ENCODE measurements at places on chromosomes 11 and 22.
A peak's percentile ranks its signal among the peaks of the same experiment; 100 is the strongest.

GRCh38 chr11:87036756-87037449 is 831 bp upstream of the TMEM135 start:
- no peak for DNase-seq

DNA sequence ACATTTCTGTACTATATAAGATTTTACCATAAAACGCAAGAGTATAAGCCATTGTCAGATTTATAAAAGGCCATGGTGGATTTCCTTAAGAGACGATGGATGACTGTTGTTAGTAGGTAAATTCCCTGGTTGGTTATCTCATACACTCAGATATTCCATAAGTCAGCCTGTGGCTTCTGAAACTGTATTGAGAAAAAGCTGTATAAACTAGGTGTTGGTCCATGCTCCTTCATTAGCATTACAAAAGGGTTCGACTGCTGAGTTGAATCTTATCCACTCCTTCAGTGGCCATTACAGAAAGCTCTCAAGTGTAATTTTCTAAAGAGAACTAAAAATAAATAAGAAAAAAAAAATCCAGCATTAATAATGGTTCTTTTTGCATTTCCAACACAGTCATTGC is 5.3 kb downstream of the GRAP2 start:
- no peak for DNase-seq

DNA sequence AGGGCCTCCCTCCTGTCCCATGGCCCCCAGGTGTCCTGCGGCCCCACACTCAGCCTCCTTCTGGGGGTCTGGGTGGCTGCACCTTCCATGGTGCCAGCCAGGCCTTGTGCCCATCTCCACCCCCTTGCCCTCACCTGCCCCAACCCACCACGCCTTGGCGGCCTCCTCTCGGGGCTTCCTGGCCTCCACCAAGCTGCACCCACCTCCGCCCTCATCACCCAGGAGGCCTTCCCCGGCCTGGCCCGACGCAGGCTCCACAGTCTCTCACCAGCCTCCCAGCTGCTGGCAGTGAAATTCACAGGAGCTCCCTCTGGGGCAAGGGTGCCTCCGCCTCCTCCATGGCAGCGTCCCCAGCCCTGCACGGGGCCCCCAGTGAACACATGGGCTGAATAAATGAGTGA is 35.9 kb upstream of the WNT7B start:
- DNase-seq: no peak

GRCh38 chr11:113831314-113831713 is 44.1 kb downstream of the USP28 start:
- DNase-seq: no peak

- DNase-seq: no peak
Observed at GRCh38 chr11:122207505-122207904, 91.5 kb upstream of the BLID start.

GRCh38 chr11:129316781-129317180 is 58.9 kb upstream of the BARX2 start:
- no peak for DNase-seq

DNA sequence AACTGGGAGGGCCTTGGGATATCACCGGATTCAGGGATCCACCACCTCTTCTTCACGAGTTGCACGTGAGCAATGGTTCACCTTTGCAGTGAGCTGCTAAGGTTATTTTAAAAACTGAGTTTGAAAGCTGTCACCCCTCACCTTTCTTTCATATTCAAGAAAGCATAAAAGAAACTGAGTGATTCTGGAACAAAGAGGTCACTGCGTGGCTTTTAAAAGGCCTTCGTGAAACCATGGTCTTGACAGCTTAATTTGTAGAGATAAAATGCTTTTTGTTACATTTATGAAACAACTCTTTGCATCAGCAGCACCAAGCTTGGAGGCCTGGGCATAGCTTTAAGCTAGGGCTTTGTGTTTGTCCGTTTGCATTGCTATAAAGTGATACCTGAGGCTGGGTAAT is 101.4 kb upstream of the NECTIN1 start:
- no peak for DNase-seq

DNA sequence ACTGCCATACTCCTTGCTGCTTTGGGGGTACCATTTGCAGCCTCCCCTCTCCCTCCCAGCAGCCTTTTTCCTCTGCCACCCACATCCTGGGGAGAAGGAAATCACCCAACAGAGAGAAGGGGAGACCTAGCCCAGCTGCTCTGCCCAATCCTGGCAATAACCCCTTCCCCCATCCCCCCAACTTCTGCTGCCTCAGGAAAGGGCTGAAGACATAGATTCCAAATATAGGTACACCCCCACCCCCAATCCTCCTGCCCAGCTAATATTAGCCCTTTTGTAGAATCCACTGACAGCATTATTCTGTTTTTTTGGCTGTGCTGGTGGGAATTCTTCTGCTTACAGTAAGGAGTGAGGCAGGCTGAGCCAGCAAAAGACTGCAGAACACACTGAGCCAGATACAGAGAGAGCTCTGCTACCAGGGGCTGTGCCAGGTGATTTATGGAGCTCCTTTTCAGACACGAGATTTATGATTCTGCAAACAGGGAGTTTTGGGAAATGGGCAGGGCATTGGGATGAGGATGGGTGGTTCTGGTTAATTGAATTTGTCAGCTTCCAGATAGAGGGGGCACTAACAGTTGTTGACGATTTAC is 164.0 kb downstream of the TENM4 start:
- DNase-seq: no peak

DNA sequence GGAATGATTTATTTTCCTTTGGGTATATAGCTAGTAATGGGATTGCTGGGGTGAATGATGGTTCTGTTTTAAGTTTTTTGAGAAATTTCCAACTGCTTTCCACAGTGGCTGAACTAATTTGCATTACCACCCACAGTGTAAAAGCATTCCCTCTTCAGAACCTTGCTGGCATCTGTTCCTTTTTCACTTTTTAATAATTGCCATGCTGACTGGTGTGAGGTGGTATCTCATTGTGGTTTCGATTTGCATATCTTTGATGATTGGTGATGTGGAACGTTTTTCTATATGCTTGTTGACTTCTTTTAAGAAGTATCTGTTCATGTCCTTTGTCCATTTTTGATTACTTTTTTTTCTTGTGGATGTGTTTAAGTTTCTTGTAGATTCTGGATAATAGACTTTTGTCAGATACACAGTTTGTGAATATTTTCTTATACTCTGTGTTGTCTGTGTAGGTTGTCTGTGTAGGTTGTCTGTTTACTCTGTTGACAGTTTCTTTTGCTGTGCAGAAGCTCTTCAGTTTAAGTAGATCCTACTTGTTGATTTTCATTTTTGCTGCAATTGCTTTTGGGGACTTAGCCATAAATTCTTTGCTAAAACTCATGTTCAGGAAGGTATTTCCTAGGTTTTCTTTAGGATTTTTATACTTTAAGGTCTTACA is 291.8 kb upstream of the DDI1 start:
- no peak for DNase-seq

DNA sequence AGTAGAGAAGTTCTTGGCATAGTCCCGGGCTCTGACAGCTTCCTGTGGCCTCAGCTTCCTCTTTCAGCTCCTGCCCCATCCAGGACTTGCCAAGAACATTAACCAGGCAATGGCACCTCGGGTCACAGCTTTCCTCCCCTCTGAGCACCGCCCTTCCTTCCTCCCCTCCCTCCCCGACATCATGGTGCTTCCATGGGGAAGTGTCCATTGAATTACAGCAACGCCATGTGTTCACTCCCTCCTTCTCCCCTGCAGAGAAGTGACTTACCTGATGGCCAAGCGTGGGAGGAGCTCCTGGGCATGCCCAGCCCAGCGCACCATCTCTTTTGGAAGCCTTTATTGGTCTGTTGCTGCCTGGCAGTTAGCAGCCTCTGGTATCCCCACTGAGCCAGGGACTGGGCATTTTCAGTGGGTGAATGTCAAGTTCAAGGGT is 25.8 kb upstream of the DAGLA start:
- peak; percentile 90 for DNase-seq

GRCh38 chr11:75474878-75475766 is 42.1 kb upstream of the KLHL35 start:
- peak; percentile 86 for DNase-seq

- no peak for DNase-seq
Observed at GRCh38 chr22:49483281-49483870, 344.3 kb downstream of the BRD1 start.

DNA sequence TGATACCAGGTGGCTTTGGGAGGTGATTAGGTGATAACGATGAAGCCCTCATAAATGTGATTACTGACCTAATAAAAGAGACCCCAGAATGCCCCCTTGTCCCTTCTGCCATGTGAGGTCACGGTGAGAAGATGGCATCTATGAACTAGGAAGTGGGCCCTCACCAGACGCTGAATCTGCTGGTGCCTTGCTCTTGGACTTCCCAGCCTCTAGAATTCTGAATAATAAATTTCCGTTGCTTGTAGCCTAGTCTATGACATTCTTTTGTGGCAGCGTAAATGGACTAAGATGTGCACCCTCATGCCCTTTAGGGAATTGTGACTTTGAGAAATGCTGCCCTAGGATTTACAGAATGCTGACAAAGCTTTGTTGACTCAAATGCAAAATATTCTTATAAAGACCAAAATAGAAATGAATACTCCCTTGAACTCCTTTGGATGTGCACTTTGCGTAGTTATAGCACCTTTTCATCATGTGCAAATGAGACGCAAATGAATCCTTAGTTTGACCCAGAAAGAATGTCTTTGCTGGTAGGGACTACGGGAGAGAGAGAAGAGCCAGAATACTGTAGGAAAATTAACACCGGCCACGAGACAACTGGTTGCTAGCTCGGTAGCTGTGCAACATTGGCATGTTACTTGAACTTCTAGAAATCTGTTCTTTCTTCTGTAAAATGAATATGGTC is 24.8 kb upstream of the EHF start:
- DNase-seq: no peak

GRCh38 chr11:123062892-123063825 is 1.2 kb upstream of the HSPA8 start:
- DNase-seq: peak; percentile 50

GRCh38 chr22:27220339-27220738 is 563.0 kb downstream of the MIAT start:
- no peak for DNase-seq

DNA sequence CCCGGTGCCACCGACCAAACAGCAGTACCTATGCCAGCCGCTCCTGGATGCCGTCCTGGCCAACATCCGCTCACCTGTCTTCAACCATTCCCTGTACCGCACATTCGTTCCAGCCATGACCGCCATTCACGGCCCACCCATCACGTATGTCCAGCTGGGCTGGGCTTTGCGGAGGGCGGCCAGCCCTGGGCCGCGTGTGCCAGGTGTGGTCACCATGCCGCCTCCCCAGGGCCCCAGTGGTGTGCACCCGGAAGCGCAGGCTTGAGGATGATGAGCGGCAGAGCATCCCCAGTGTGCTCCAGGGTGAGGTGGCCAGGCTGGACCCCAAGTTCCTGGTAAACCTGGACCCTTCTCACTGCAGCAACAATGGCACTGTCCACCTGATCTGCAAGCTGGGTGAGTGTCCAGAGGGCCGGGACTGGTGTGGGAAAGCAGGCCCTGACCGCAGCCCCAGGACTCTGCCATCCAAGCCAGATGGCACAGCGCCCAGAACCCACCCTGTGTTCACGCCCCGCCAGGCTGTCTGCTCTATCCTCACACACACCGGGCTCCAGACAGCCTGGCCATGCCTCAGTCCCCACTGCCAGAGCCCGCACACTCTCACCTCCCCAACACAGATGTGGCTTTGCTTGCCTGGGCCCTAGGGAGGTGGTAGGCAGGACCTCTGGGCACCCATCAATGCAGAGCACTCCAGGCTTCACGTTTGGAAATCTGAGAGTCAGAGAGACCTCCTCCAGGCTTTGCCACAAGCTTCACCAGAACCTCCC is 77.6 kb downstream of the MED15 start:
- DNase-seq: no peak

DNA sequence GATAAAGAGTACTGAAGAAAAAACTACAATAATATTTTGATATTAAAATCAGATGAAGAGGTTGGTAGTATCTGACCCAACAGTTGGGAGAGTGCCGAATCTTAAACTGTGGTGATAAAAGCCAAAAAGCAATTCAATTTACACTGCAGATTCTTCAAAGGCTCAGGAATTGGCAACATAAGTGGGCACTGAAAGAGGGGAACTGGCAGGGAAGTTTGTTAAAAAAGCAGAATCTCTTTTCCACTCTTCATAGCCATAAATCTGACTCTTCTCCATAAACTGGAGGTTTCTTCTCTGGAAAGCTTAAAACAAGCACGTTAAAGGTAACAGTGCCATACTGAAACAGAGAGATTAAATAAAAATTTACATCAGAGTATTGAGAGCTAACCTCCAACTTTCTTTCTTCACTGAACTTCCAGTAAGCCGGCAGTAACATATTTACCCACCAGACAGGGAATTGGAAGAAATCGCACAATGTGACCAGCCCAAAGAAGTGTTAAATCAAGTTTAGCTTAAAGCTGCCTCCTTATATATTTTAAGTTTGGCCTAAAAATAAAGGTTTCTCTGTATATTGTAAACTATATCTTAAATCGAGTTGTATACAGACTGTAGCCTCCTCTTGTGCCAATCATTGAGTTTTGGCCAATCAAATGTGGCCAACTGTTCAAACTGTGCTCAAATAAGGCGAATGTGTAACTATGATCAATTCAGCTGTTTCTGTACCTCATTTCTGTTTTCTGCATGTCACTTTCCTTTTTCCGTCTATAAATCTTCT is 358.3 kb downstream of the NXPE2 start:
- no peak for DNase-seq

GRCh38 chr11:36012455-36012854 is 68.6 kb downstream of the LDLRAD3 start:
- DNase-seq: no peak

- DNase-seq: no peak
Observed at GRCh38 chr11:92845805-92846204, 123.6 kb upstream of the MTNR1B start.

DNA sequence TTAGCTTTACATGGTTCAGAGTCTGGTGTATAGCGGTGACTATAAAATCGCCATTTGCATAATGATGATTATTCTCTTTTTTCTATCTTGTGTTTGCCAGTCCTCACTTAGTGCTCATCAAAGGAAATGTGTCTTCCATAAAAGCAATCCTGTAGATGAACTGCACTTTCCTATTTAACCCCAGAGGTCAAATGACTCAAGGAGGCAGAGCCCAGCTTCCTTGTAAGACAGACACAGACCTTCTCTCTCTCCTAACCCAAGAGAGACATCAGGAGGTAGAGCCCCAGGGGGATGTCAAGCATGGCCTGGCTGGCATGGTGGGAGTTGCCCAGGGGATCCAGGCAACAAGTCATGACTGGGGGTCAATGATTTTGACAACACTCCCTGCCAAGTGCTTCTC is 46.9 kb upstream of the CRTAM start:
- DNase-seq: no peak

GRCh38 chr11:104238916-104239315 is 75.0 kb upstream of the PDGFD start:
- DNase-seq: no peak

DNA sequence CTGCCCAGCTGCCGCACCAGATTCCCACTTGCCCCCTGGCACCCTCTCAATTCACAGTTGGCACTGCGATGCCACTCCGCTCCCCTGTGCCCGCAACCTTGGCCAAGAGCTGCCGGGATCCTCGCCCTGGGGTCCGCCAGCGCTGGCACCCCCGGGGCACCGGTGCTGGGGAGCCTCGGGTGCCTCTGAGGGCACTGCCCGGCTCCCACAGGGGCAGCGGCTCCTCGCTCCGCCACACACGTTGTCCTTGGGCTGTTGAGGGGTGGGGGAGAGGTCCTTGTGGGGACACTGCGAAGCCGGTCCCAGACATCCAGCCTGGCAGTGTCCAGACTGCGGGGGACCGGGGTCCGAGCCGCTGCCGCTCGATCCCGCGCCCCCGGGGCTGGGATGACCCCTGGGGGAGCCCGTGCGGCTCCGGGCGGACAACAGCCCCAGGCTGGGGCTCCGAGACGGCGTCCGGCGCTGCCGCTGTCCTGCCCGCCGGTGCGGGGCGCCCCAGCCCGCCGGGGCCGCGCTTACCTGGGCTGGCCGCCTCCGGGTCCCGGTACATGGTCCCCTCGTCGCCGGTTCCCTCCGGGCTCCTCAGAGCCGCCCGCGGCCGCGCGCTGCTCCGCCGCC is 496 bp downstream of the SYT7 start:
- no peak for DNase-seq
